Suppressor macrophage (primary cell): ENCODE measurements at places on chromosomes 6 and 20.

DNA sequence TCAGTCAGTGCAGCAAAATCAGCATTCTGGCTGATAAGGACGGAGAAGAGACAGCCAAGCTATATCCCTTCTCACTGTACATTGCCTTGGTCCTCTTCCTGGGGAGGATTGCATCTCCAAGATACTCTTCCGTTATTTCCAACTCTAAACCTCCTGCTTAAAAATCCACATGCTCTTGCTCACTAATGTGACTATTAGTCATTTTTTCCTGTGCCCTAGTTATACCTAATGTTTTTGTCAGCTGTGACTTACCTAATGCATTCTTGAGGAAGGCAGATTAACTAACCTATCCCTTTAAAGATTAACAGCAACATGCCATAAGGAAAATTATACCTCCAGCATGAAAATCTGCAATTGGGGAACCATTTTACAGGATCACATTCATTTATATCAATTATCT, 317.6 kb downstream of the BTBD9 start:
- no peak for DNase-seq

GRCh38 chr6:33661106-33661838, 40.1 kb downstream of the ITPR3 start:
- no peak for DNase-seq

GRCh38 chr6:166511316-166511715, 75.2 kb downstream of the RAMACL start:
- DNase-seq, result no peak

- no peak for DNase-seq
Observed at GRCh38 chr20:18388860-18389259, 78.0 kb downstream of the DZANK1 start.

GRCh38 chr20:46205349-46205748, 87.2 kb downstream of the CD40 start:
- DNase-seq, result peak; percentile 28

DNA sequence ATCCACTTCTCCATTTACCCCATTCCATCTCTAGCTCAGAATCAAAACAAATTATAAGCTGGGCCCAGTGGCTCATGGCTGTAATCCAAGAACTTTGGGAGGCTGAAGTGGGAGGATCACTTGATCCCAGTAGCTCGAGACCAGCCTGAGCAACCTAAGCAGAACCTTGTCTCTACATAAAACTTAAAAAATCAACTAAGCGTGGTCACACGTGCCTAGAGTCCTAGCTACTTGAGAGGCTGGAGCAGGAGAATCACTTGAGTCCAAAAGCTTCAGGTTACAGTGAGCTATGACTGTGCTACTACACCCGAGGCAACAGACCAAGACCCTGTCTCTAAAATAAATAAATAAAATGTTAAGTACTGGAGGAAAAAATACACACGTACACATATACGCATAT, 74.7 kb upstream of the RUNX2 start:
- no peak for DNase-seq
